ENCODE measurements at places on chromosomes 13 and 19.
A peak's percentile ranks its signal among the peaks of the same experiment; 100 is the strongest.

GRCh38 chr13:37134411-37135041, 29.1 kb upstream of the CSNK1A1L start:
- no peak for DNase-seq

- DNase-seq = peak; percentile 31
Measured at GRCh38 chr19:722553-723101, 13.9 kb downstream of the PALM start.

DNA sequence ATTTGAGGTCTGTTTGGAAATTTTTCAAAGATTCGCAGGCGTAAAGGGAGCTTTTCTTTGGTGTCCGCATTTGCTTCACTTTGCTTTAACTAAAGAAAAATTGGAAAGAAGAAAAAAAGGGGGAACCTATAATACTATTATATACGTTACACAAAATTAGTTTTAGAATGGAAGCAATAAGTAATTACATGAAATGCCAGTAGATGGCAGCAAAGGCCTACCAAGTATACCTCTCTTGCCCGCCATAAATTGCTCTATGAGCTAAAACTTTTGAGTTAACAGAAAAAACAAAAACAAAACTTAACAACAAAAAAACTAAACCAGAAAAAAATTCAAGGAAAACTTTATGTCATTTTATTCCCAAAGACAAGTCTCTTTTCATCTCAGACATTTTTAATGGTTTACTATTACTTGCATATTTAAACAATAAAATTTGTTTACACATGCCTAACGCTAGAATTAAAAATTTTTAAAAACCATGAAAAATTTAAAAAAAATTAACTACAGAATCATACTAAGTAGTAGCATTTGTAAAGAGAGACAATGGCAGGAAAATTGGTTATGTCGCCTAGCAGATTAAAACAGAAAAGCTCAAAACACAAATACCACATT, 271.4 kb downstream of the NALCN start:
- no peak for DNase-seq

GRCh38 chr19:55623130-55623529, 1.2 kb downstream of the ZNF784 start:
- DNase-seq = no peak

GRCh38 chr19:13160557-13160956, 10.3 kb downstream of the IER2 start:
- DNase-seq = peak; percentile 75

DNA sequence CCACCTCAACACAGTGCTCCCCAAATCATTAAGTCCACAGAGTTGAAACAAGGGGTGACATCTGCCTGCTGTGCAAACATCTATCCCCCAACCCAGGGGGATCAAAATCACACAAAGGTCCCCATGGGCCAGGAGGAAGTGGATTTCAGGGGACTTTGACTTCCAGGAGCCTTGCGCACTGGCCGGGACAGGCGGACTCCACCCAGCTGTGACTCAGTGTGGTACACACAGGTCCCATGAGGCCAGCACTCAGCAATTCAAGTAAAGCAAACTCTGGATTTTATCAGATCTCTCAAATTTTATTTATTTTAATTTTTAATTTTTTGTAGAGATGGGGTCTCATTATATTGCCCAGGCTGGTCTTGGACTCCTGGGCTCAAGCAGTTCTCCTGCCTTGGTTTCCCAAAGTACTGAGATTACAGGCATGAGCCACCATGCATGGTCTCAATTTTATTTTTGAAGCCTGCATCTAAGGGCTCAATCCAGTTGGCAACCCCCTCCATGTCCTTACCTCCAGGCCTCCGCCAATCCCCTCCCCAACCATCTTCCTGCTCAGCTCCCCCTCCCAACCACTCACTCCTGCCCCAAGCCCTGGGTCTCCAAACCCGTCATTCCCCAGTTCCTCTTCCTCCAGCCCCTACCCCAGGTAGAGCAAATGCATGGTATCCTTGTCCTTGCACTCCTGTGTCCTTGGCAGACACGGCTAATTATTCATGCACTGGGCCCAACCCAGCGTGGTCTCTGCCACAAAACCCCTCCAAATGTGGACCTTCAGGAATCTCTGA, 18.2 kb downstream of the ARHGAP33 start:
- DNase-seq = no peak

GRCh38 chr19:7928741-7929701, 3.1 kb upstream of the CTXN1 start:
- DNase-seq = peak; percentile 80

- DNase-seq = no peak
Measured at GRCh38 chr13:107867701-107868661, 347.4 kb downstream of the LIG4 start.

DNA sequence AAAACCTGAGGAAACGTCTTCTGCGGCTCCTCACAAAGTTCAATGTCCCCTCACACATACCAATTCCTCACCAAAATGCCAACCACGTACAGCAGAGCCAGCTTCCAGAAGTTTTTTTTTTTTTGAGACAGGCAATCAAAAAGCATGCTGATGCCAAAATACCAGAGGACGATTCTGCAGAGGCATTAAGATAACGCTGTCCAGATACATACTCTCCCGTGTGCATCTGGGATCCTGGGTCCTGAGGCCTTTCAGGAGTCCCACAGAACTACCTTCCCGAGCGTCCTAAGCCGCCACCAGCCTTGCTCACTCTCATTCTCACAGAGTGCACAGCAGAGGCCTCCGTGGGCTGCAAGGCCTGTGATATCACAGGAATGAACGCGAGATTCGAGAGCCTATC, 5.0 kb downstream of the DCUN1D2 start:
- no peak for DNase-seq

GRCh38 chr13:26051231-26051656, 572 bp downstream of the SHISA2 start:
- no peak for DNase-seq

- DNase-seq = no peak
Measured at GRCh38 chr13:23411706-23412105, 21.8 kb downstream of the SACS start.

GRCh38 chr13:104296286-104296685, 1230.1 kb upstream of the SLC10A2 start:
- no peak for DNase-seq

GRCh38 chr13:79901336-79901735, 420.4 kb downstream of the NDFIP2 start:
- no peak for DNase-seq

GRCh38 chr19:34274284-34274826, 20.0 kb downstream of the GARRE1 start:
- no peak for DNase-seq

DNA sequence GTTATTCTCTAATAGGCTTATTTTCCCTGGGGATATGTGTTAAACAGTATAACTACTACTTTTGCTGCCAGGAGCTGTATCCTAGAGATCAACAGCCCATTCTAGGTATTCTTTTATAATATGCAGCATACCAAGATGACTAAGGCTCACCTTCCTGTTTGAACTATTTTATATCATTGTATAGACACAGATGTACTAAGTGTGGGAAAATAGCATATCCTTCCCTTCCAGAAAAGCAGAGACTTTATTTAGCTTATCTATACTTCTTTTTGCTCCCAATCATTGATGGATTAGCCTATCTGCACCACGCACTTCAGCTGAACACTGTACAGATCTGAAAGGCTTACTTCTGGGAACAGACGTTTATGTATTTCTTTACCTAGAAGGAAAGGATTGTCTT, 82.6 kb downstream of the MAB21L1 start:
- DNase-seq = no peak

GRCh38 chr13:95197548-95197947, 103.7 kb downstream of the ABCC4 start:
- DNase-seq = no peak

DNA sequence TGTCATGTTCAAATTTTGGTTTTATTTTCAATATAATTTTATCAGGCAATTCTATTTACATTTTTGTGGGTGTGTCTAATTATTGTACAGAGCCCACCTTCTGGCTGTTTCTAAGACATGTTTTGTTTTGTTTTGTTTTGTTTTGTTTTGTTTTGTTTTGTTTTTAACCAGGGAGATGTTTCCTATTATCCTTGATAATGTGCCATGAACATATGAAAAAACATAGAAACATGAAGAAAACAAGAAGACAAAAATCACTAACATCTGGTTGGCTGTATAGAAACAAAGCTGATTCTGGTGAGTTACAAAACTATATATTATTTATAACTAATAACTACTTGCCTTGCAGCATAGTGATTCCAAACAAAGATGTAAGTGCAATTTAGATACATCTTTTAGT, 128.1 kb upstream of the TRPC4 start:
- no peak for DNase-seq

GRCh38 chr19:21483589-21484170, 21.7 kb upstream of the ZNF429 start:
- peak; percentile 57 for DNase-seq

Measured in adrenal gland (tissue), 19 donors.